Liver (tissue), 10 donors: ENCODE measurements at places on chromosomes 4 and X.
A peak's percentile ranks its signal among the peaks of the same experiment; 100 is the strongest.

GRCh38 chr4:151355155-151355554, 29.8 kb upstream of the SH3D19 start:
- no peaks in the 10 kb centered on the region for H3K4me1 ChIP-seq
- H3K27ac ChIP-seq = no peak overlapping the region
- no peak for DNase-seq
- H3K4me3 ChIP-seq = no peak overlapping the region

- H3K27ac ChIP-seq = peak overlapping the region; percentile 86
- peaks cover 6% of the 10 kb centered on the region for H3K4me1 ChIP-seq
- H3K27me3 ChIP-seq = no peaks in the 10 kb centered on the region
- H3K36me3 ChIP-seq = peaks cover 2% of the 10 kb centered on the region
- DNase-seq = no peak
These were observed 2.0 kb downstream of the TMEM165 start for GRCh38 chr4:55397520-55398321.

- H3K4me1 ChIP-seq = no peaks in the 10 kb centered on the region
- H3K36me3 ChIP-seq = no peaks in the 10 kb centered on the region
- no peak overlapping the region for H3K4me3 ChIP-seq
- no peak for DNase-seq
These were observed 41.9 kb downstream of the PCDH19 start for GRCh38 chrX:100368167-100368566.

- no peaks in the 10 kb centered on the region for H3K36me3 ChIP-seq
- H3K27ac ChIP-seq = no peak overlapping the region
- no peaks in the 10 kb centered on the region for H3K4me1 ChIP-seq
- H3K27me3 ChIP-seq = no peaks in the 10 kb centered on the region
These were observed 36.7 kb downstream of the QRFPR start for GRCh38 chr4:121344098-121344497.

- no peak overlapping the region for H3K27ac ChIP-seq
- no peaks in the 10 kb centered on the region for H3K4me1 ChIP-seq
- no peaks in the 10 kb centered on the region for H3K36me3 ChIP-seq
- DNase-seq = no peak
- no peak overlapping the region for H3K4me3 ChIP-seq
These were observed 81.7 kb upstream of the STOX2 start for GRCh38 chr4:183823434-183823833.

GRCh38 chrX:152652467-152652866, 14.8 kb downstream of the GABRQ start:
- no peak for DNase-seq
- H3K27me3 ChIP-seq = no peaks in the 10 kb centered on the region
- peaks cover 7% of the 10 kb centered on the region for H3K4me1 ChIP-seq
- no peaks in the 10 kb centered on the region for H3K36me3 ChIP-seq
- no peak overlapping the region for H3K4me3 ChIP-seq

DNA sequence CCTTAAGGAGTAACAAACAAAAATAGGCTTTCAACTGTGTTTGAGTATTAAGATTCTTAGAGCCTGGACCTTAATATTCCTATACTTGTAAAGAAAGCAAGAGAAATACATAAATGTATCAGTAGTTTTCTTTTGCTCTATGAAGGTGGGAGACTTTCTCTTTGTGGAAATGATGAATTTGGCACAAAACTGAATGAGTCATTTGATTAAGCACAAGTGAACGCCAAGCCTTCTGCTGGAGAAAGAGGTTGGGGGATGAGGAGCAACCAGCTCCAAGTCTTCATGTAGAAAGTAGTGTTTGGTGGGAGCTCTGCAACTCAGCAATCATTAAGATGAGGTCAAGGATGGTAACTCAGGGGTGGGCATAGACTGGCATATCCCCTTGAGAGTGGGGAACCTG, 49.6 kb downstream of the MEPE start:
- no peaks in the 10 kb centered on the region for H3K27me3 ChIP-seq
- H3K27ac ChIP-seq = no peak overlapping the region
- H3K4me3 ChIP-seq = no peak overlapping the region
- no peak for DNase-seq

DNA sequence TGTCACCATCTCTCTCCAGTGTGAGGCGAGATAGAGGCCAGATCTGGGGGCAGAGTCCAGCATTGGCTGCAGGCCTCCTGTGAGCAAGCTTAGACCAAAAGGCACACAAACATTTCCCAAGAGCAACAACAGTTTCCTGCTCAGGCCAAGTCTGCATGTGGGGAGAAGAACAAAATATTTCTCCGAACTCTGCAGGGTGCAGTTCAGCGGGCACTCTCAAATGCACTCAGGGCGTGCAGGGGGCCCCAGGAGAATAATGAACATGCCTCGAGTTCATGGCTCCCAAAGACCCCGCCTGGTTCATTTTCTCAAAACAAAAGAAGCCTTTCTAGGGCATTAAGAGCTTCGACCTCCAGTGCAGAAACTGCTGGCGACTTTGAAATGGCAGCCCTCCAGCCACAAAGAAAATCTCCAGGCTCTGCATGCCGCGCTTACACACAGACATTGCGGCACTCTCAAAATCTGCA, 57.8 kb upstream of the HELT start:
- peak overlapping the region; percentile 32 for H3K27ac ChIP-seq
- H3K4me1 ChIP-seq = peaks cover 12% of the 10 kb centered on the region
- no peak overlapping the region for H3K4me3 ChIP-seq
- H3K36me3 ChIP-seq = no peaks in the 10 kb centered on the region

DNA sequence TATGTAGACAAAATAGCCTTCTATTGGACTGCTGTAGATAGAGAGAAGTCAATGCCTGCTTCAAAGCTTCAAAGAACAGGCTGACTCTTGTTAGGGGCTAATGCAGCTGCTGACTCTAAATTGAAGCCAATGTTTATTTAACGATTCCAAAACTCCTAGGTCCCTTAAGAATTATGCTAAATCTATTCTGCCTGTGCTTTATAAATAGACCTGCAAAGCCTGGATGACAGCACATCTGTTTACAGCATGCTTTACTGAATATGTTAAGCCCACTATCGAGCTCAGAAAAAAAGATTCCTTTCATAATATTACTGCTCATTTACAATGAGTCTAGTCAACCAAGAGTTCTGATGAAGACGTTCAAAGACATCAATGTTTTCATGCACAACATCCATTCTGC, 54.8 kb upstream of the RBMXL3 start:
- no peak for DNase-seq
- H3K4me1 ChIP-seq = no peaks in the 10 kb centered on the region
- H3K36me3 ChIP-seq = no peaks in the 10 kb centered on the region
- no peak overlapping the region for H3K27ac ChIP-seq
